Activated CD8-positive, alpha-beta memory T cell treated with anti-CD3 and anti-CD28 coated beads, Interleukin-2, amount 10 ng/mL, durations not matched to agents 7 days and 5 days (primary cell): ENCODE measurements at places on chromosomes 4 and X.

- no peak overlapping the region for H3K4me3 ChIP-seq
- no peaks in the 10 kb centered on the region for H3K4me1 ChIP-seq
- H3K36me3 ChIP-seq = no peaks in the 10 kb centered on the region
- H3K27ac ChIP-seq = no peak overlapping the region
- H3K27me3 ChIP-seq = peaks cover 13% of the 10 kb centered on the region
- no peak for DNase-seq
Observed at GRCh38 chr4:140738139-140738538, 18.0 kb downstream of the TBC1D9 start.

DNA sequence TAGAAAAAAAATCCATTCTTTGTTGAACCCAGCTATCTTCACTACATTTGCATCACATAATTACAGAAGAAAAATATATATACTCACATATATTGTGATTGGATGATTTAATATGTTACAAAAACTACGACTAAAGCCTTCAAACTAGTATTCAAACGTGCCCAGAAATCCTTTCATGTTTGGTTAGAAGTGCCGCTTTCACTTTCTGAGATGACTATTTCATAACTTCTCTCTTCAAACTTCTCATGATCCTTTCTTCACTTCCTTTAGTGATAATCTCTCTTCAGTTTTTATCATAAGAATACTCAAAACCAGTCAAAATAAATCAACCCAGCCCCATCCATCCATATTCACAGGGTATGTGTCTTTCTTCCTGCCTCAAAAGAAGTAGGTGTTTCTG, 50.8 kb upstream of the NAF1 start:
- DNase-seq = no peak
- peaks cover 3% of the 10 kb centered on the region for H3K27me3 ChIP-seq
- no peak overlapping the region for H3K4me3 ChIP-seq
- no peaks in the 10 kb centered on the region for H3K36me3 ChIP-seq

GRCh38 chrX:103681443-103681842, 5.1 kb downstream of the MORF4L2 start:
- no peak overlapping the region for H3K4me3 ChIP-seq
- H3K36me3 ChIP-seq = peaks cover 35% of the 10 kb centered on the region
- DNase-seq = no peak
- peaks cover 10% of the 10 kb centered on the region for H3K4me1 ChIP-seq
- H3K27ac ChIP-seq = no peak overlapping the region
- no peaks in the 10 kb centered on the region for H3K27me3 ChIP-seq

DNA sequence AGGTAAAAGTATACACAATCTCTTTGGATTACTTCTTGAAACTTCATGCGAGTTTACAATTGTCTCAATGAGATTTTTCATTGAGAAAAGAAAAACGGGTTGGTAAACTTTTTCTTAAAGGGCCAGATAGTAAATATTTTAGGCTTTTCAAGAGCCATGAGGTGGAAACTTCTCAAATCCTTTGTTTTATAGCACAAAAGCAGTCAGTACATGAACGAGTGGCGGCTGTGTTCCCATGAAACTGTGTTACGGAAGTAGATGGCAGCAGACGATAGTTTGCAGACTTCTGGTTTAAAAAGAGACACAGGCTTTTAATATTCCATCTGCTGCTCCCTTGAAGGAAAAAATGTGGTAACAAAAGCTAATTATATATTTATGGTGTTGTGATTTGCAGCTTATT, 332.0 kb downstream of the TENM3 start:
- H3K4me3 ChIP-seq = no peak overlapping the region
- H3K4me1 ChIP-seq = no peaks in the 10 kb centered on the region
- H3K36me3 ChIP-seq = no peaks in the 10 kb centered on the region
- H3K27ac ChIP-seq = no peak overlapping the region
- no peak for DNase-seq

- H3K27me3 ChIP-seq = no peaks in the 10 kb centered on the region
- peak overlapping the region; percentile 68 for H3K27ac ChIP-seq
- H3K36me3 ChIP-seq = peaks cover 65% of the 10 kb centered on the region
Observed at GRCh38 chr4:88478247-88478646, 21.3 kb downstream of the HERC5 start.

GRCh38 chrX:17740137-17741122, 3.1 kb downstream of the SCML1 start:
- peaks cover 19% of the 10 kb centered on the region for H3K4me1 ChIP-seq
- H3K36me3 ChIP-seq = peaks cover 3% of the 10 kb centered on the region

DNA sequence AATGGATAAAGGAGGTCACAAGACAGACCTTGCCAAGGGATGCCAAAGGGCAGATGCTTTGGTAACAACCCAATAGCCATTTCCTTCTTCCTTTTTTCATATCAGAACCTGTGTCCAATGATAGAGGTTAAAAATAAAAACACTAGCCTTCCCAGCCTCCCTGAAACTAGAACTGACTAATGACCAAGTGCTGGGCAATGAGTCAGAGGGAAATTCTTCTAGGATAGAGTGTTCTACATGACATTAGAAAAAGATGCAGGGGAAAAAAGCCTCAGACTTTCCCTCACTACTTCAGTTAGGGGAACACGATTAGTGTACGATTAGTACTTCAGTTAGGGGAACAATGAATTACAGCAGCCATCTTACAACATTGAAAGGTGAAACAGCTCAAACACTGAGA, 29.3 kb upstream of the FAM47C start:
- no peak for DNase-seq
- no peak overlapping the region for H3K27ac ChIP-seq
- no peaks in the 10 kb centered on the region for H3K27me3 ChIP-seq
- no peaks in the 10 kb centered on the region for H3K36me3 ChIP-seq

DNA sequence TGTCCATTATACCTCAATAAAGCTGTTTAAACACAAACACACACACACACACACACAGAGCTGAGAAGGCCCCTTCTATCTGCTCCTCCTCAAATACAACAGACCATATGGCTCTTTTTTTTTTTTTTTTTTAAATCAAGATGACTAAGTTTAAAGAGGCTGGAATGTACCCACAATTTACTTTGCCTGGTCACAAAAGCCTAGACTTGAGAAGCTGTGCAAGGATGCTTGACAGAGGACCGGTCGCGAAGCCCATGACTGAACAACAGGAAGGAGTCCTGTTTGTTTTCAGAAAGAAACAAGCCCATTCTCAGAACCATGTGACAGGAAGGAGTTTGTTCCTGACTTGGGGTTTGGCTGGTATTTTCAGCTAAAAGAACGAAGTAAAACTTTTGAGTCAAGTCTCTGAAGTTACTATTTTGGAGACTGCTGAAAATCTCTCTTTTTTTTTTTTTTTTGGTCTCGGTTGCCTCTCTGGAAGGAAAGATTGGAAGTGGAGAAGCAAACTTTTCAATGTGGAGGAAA, 650.9 kb upstream of the TENM3 start:
- H3K36me3 ChIP-seq = no peaks in the 10 kb centered on the region
- no peaks in the 10 kb centered on the region for H3K4me1 ChIP-seq
- H3K27ac ChIP-seq = no peak overlapping the region
- DNase-seq = no peak

- H3K27ac ChIP-seq = no peak overlapping the region
- DNase-seq = no peak
- H3K36me3 ChIP-seq = no peaks in the 10 kb centered on the region
- H3K27me3 ChIP-seq = peaks cover 46% of the 10 kb centered on the region
Observed at GRCh38 chr4:6340446-6341015, 70.9 kb downstream of the WFS1 start.

DNA sequence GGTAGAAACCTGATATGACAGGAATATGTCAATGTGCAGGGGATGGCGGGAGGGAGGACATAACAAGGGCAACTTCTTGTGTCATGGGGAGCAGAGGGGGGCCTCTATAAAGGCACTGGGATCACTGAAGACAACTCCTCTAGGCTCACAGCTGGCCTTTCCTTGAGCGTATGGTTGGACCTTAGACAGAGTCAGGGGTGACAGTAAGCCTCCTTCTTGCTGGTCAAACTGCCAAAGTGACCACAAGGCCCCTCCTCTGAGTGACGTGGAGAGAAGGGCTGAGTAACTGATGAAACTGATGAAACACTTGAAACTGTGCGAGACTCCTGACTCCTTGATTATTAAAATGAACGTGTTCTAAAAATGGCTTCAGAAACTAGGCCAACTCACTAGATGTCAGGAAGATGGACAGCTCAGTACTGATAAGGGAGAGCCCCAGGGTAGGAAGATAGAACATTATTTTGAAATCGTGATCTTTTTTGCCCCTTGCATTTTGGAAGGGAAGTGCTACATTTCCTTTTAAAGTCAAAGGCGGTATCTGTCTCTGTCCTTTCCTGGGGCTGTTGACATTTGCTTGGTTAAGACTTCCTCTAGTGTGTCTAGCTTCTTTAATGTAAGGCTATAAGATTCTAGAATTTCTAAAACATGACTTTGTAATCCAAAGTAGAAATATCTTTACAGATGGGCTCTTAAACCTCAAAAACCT, 1.6 kb downstream of the RAB33A start:
- peak overlapping the region; percentile 92 for H3K4me3 ChIP-seq
- H3K4me1 ChIP-seq = peaks cover 46% of the 10 kb centered on the region
- peak overlapping the region; percentile 98 for H3K27ac ChIP-seq
- DNase-seq = peak; percentile 86
- H3K27me3 ChIP-seq = no peaks in the 10 kb centered on the region
- H3K36me3 ChIP-seq = peaks cover 36% of the 10 kb centered on the region

DNA sequence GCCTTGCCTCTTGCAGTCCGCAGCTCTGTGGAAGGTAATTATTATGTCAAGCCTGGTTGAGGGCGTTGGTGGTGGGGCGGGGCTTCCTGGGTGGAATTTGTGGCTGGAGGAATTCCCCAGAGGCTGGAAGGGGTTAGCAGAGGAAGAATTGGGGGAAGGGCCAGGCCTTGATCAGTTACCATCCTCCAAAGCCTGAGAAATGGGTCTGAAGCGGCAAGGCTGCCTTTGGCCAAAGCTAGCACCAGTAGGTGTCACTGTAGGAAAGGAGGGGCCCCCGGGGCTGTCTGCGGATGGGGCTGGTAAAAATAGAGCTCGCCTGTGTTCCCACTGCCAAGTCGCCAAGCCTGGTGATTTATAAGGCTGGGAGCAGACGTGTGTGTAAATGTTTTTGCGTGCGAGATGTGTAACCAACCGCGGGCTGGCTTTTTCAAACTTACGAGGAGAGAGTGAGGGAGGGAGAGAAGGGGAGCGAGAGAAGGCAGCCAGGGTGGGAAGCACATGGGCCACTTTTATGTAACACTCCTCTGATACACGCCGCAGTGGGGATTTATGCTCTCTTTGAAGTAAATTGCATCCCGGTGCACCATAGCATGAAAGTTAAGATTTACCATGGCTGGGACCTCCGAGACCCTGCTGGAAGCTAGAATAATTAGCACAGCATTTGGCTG, 367.0 kb downstream of the BCOR start:
- H3K36me3 ChIP-seq = no peaks in the 10 kb centered on the region
- no peak overlapping the region for H3K27ac ChIP-seq
- peak; percentile 66 for DNase-seq

DNA sequence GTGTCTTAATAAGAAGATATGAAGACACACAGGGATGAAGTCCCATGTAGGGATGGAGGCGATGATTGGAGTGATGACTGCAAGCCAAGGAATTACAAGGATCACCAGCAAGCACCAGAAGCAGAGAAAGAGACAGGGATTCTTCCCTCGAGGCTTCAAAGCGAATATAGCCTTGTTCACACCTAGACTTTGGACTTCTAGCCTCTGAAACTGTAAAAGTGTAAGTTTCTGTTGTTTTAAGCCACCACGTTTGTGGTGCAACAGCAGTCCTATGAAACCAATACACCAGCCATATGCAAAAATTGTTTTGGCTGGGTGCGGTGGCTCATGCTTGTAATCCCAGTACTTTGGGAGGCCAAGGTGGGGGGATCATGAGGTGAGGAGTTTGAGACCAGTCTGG, 9.8 kb upstream of the PDS5A start:
- H3K4me3 ChIP-seq = no peak overlapping the region
- H3K27me3 ChIP-seq = no peaks in the 10 kb centered on the region
- H3K27ac ChIP-seq = no peak overlapping the region
- DNase-seq = no peak
- no peaks in the 10 kb centered on the region for H3K36me3 ChIP-seq
- no peaks in the 10 kb centered on the region for H3K4me1 ChIP-seq

GRCh38 chr4:25578432-25578831, 77.2 kb upstream of the SLC34A2 start:
- no peak overlapping the region for H3K4me3 ChIP-seq
- H3K27ac ChIP-seq = no peak overlapping the region
- H3K4me1 ChIP-seq = no peaks in the 10 kb centered on the region
- H3K36me3 ChIP-seq = no peaks in the 10 kb centered on the region
- H3K27me3 ChIP-seq = no peaks in the 10 kb centered on the region

DNA sequence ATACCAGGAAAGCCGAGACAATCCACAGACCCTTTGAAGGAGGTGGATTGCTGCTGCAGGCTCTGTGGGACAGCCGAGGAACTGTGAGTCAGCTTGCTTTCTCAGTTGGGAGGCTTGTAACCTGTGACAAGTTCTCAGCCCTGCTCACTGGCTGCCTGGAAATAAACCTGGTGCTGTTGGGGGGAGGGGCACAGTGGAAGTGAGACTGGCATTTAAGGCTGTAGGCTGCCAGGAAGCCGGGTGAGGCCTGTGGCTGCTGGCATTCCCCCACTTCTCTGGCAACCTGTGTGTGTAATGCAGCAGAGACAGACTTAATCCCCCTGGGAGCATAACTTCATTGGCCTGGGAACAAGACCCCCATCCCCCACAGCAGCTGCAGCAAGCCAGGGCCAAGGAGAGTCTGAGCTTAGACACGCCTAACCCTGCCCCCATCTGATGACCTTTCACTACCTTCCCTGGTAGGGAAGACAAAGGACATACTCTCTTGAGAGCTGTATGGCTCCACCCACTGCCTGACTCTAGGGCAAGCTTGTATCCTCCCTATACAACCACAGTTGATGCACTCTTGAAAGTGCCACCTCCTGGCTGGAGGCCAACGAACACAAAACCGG, 64.1 kb downstream of the ALPK1 start:
- DNase-seq = no peak
- H3K4me1 ChIP-seq = no peaks in the 10 kb centered on the region
- H3K36me3 ChIP-seq = peaks cover 14% of the 10 kb centered on the region
- H3K4me3 ChIP-seq = no peak overlapping the region
- no peaks in the 10 kb centered on the region for H3K27me3 ChIP-seq

GRCh38 chr4:181524499-181524898, 718.7 kb upstream of the TENM3 start:
- no peak overlapping the region for H3K27ac ChIP-seq
- H3K27me3 ChIP-seq = no peaks in the 10 kb centered on the region
- no peaks in the 10 kb centered on the region for H3K4me1 ChIP-seq
- no peak for DNase-seq

DNA sequence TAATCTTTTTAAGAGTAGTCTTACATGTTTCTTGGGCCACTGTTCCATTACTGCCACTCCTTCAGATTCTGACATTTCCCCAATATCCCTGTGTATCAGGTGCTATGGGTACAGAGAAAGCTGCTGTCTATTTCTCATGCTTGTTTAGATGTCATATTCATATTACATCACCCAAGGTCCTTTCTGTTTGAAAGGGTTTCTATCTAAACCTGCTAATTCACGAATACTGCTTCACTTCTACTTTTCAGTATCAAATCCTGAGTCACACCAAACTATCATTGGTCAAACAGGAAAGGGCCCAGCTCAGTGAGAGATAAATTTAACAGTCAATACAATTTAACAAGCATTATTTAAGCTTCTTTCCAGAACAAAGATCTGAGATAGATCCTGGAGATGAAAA, 241.4 kb downstream of the UGT8 start:
- H3K27ac ChIP-seq = no peak overlapping the region
- no peak overlapping the region for H3K4me3 ChIP-seq
- DNase-seq = no peak
- no peaks in the 10 kb centered on the region for H3K4me1 ChIP-seq
- H3K36me3 ChIP-seq = no peaks in the 10 kb centered on the region
- no peaks in the 10 kb centered on the region for H3K27me3 ChIP-seq
